ENCODE measurements at places on chromosomes 5 and 9.

- no peaks in the 10 kb centered on the region for H3K27me3 ChIP-seq
- no peak overlapping the region for H3K4me3 ChIP-seq
- no peak overlapping the region for H3K27ac ChIP-seq
- no peak for DNase-seq
Measured at GRCh38 chr9:136412962-136413361, 2.5 kb downstream of the PMPCA start.

GRCh38 chr5:18607570-18607969 is 973.3 kb downstream of the TAF11L14 start:
- no peak overlapping the region for H3K27ac ChIP-seq
- H3K4me3 ChIP-seq, result no peak overlapping the region
- H3K4me1 ChIP-seq, result no peaks in the 10 kb centered on the region
- no peak for DNase-seq
- H3K36me3 ChIP-seq, result no peaks in the 10 kb centered on the region

GRCh38 chr9:93903886-93904648 is 51.1 kb downstream of the BARX1 start:
- H3K27ac ChIP-seq, result no peak overlapping the region
- no peaks in the 10 kb centered on the region for H3K4me1 ChIP-seq
- no peak overlapping the region for H3K4me3 ChIP-seq
- DNase-seq, result no peak

- no peak for DNase-seq
- no peak overlapping the region for H3K4me3 ChIP-seq
- no peak overlapping the region for H3K27ac ChIP-seq
- no peaks in the 10 kb centered on the region for H3K27me3 ChIP-seq
- peaks cover 65% of the 10 kb centered on the region for H3K36me3 ChIP-seq
Measured at GRCh38 chr9:121779381-121780117, 128.1 kb downstream of the DAB2IP start.

GRCh38 chr9:13731637-13732036 is 452.1 kb upstream of the MPDZ start:
- no peaks in the 10 kb centered on the region for H3K27me3 ChIP-seq
- no peaks in the 10 kb centered on the region for H3K36me3 ChIP-seq
- no peak for DNase-seq
- no peak overlapping the region for H3K4me3 ChIP-seq
- H3K27ac ChIP-seq, result no peak overlapping the region

GRCh38 chr9:136230365-136230764 is 15.2 kb downstream of the QSOX2 start:
- H3K27ac ChIP-seq, result no peak overlapping the region
- H3K27me3 ChIP-seq, result no peaks in the 10 kb centered on the region
- no peak overlapping the region for H3K4me3 ChIP-seq
- H3K4me1 ChIP-seq, result no peaks in the 10 kb centered on the region
- no peaks in the 10 kb centered on the region for H3K36me3 ChIP-seq
- DNase-seq, result no peak

- H3K36me3 ChIP-seq, result no peaks in the 10 kb centered on the region
- peaks cover 9% of the 10 kb centered on the region for H3K4me1 ChIP-seq
- peak; percentile 39 for DNase-seq
- H3K27ac ChIP-seq, result no peak overlapping the region
- H3K4me3 ChIP-seq, result no peak overlapping the region
- H3K27me3 ChIP-seq, result no peaks in the 10 kb centered on the region
Measured at GRCh38 chr5:147887930-147888329, 9.4 kb downstream of the SCGB3A2 start.

DNA sequence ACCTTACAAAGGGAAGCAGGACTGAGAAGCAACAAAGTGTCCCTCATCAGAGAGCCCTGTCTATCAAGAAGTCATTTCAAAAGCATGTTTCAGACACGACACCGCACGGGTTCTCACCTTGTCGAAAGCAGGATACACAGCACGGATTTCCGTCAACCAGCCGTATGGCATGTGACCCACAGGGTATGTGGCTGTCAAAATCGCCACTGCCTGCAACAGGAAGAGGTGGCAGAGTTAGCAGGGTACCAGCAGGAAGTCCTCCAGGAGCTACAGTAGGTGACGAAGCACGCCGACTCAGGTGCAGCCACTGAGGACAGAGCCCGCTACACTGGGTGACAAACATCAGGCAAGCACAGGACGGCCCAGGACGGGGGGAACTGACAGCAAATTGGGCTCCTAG is 81.2 kb downstream of the OTULIN start:
- no peaks in the 10 kb centered on the region for H3K27me3 ChIP-seq
- peaks cover 2% of the 10 kb centered on the region for H3K4me1 ChIP-seq
- no peak overlapping the region for H3K27ac ChIP-seq
- no peak for DNase-seq

- no peak overlapping the region for H3K27ac ChIP-seq
- H3K27me3 ChIP-seq, result no peaks in the 10 kb centered on the region
- no peak for DNase-seq
- H3K4me1 ChIP-seq, result no peaks in the 10 kb centered on the region
Measured at GRCh38 chr9:126822278-126822677, 17.4 kb downstream of the ZBTB43 start.

DNA sequence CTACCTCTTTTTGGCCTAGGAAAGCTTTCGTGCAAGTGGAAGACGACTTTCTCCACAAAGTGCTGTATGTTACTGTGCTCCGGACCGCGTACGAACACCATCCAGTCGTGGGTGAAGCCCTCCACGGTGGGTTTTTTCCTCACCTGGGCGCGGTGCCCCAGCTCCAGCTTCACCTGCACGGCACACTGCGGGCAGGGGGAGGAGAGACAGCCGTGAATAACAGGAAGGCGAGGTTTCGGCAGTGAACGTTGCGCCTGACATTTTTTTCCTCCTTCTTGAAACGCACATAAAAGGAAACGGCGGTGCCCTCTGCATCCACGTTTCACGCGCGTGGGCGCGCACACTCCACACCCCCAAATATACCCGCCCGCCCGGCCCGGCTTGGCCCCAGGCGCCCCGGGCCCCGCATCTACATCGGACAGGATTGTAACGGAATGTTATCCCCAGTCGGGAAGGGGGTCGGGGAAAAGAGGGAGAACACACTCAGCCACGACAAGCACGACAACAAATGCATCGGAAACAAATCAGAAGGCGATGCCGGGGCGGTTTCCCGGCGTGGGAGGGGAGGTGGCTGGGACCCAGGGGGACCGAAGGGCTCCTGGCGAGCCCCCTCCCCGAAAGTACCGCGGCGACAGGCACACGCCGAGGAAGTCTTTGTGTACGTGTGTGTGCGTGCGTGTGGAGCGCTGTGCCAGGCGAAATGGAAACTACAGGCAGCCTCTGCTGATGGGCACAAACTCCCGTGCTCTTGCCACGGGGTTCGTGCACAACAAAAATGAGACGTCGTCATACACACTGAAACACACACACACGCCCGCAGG is 1.4 kb downstream of the MLLT3 start:
- peak overlapping the region; percentile 91 for H3K4me3 ChIP-seq
- peaks cover 16% of the 10 kb centered on the region for H3K27me3 ChIP-seq
- H3K4me1 ChIP-seq, result peaks cover 6% of the 10 kb centered on the region
- no peaks in the 10 kb centered on the region for H3K36me3 ChIP-seq
- no peak for DNase-seq
- no peak overlapping the region for H3K27ac ChIP-seq

GRCh38 chr9:6405371-6405770 is 7.6 kb upstream of the UHRF2 start:
- H3K4me3 ChIP-seq, result no peak overlapping the region
- H3K36me3 ChIP-seq, result no peaks in the 10 kb centered on the region
- DNase-seq, result no peak

DNA sequence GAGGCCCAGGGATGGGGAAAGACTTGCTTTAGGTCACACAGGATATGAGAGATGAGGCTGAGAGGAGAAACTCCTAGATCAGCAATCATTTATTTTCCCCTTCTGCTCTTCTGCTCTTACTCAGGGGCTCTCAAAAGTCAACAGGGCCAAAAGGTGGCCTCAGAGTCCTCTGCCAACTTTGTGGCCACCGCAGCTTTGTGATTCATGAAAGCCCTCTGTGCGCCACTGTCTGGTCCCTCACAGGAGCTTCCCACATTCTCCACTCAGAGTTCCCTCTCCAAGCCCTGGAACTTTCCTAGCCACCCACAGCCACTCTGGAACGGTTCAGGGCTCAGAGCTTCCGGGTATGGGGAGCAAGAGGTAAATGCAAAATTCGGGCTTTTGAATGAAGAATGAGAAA is 82.4 kb downstream of the COL27A1 start:
- no peak overlapping the region for H3K4me3 ChIP-seq
- H3K27me3 ChIP-seq, result no peaks in the 10 kb centered on the region
- H3K36me3 ChIP-seq, result peaks cover 23% of the 10 kb centered on the region
- no peak for DNase-seq
- H3K27ac ChIP-seq, result no peak overlapping the region

DNA sequence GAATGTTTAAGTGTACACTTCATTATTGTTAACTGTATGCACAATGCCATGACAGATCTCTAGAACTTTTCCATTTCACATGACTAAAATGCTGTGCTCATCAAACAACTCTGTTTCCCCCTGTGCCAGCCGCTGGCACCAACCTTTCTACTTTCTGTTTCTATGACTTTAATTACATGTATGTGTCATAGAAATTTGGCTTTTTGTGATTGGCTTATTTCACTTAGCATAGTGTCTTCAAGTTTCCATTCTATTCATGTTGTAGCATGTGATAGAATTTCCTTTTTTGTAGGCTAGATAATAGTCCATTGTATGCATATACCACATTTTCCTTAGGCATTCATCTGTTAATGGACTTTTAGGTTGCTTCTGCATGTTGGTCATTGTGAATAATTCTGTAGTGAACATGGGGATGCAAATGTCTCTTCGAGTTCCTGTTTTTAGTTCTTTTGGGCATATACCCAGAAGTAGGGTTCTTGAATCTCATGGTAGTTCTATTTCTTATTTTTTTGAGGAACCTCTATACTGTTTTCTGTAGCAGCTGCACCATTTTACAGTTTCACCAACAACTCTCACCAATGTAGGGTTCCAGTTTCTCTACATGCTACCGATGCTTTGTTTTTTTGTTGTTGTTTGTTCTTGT is 184.4 kb upstream of the DMRT1 start:
- no peak overlapping the region for H3K27ac ChIP-seq
- no peak overlapping the region for H3K4me3 ChIP-seq
- no peaks in the 10 kb centered on the region for H3K36me3 ChIP-seq
- DNase-seq, result no peak

GRCh38 chr9:114240216-114240615 is 82.7 kb upstream of the ORM1 start:
- H3K27ac ChIP-seq, result no peak overlapping the region
- H3K36me3 ChIP-seq, result peaks cover 31% of the 10 kb centered on the region
- DNase-seq, result no peak
- H3K4me3 ChIP-seq, result no peak overlapping the region
- H3K27me3 ChIP-seq, result no peaks in the 10 kb centered on the region
- peaks cover 8% of the 10 kb centered on the region for H3K4me1 ChIP-seq

GRCh38 chr9:89419978-89420394 is 77.9 kb downstream of the SEMA4D start:
- peaks cover 7% of the 10 kb centered on the region for H3K4me1 ChIP-seq
- no peaks in the 10 kb centered on the region for H3K27me3 ChIP-seq
- H3K27ac ChIP-seq, result no peak overlapping the region
- no peak for DNase-seq
- H3K4me3 ChIP-seq, result no peak overlapping the region
- H3K36me3 ChIP-seq, result no peaks in the 10 kb centered on the region

- no peak overlapping the region for H3K27ac ChIP-seq
- H3K27me3 ChIP-seq, result no peaks in the 10 kb centered on the region
- no peak overlapping the region for H3K4me3 ChIP-seq
- peaks cover 6% of the 10 kb centered on the region for H3K36me3 ChIP-seq
- no peak for DNase-seq
Measured at GRCh38 chr5:179194201-179194910, 134.2 kb downstream of the ZNF354C start.

DNA sequence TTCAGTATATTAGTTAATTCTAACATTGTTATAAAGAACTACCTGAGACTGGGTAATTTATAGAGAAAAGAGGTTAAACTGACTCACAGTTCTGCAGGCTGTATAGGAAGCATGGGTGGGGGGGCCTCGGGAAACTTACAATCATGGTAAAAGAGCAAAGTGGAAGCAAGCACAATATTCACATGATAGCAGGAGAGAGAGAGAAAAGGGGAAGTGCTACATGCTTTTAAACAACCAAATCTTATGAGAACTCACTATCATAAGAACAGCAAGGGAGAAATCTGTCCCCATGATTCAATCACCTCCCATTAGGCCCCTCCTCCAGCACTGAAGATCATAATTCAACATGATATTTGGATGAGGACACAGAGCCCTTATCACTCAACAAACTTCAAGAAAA is 324.9 kb downstream of the ZNF608 start:
- peaks cover 3% of the 10 kb centered on the region for H3K36me3 ChIP-seq
- DNase-seq, result no peak
- no peaks in the 10 kb centered on the region for H3K27me3 ChIP-seq
- no peak overlapping the region for H3K27ac ChIP-seq
- no peak overlapping the region for H3K4me3 ChIP-seq

GRCh38 chr5:111636736-111637135 is 120.3 kb downstream of the NREP start:
- H3K27me3 ChIP-seq, result no peaks in the 10 kb centered on the region
- H3K27ac ChIP-seq, result no peak overlapping the region
- no peak overlapping the region for H3K4me3 ChIP-seq
- no peak for DNase-seq

GRCh38 chr5:145925353-145925752 is 11.0 kb upstream of the SH3RF2 start:
- no peaks in the 10 kb centered on the region for H3K4me1 ChIP-seq
- no peak for DNase-seq
- H3K4me3 ChIP-seq, result no peak overlapping the region
- H3K27me3 ChIP-seq, result no peaks in the 10 kb centered on the region
- H3K36me3 ChIP-seq, result no peaks in the 10 kb centered on the region
- H3K27ac ChIP-seq, result no peak overlapping the region

DNA sequence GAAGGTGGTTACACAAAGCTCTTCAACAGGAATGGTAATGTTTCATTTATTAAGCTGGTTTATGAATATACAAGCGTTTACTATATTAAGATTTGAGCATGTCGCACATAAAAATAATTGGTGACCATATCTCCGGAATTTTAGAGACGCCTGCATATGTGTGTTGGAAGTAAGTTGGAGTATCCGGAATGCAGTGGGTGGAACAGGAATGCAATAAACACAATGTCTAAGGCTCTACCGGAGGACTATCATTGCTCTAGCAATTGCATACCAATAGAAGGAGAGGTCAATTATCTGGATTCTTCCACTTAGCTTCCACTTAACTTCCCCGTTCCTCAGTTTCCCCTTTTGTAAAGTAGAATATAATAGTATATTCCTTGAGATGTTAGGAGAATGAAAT is 1.1 kb upstream of the CEP78 start:
- no peak overlapping the region for H3K27ac ChIP-seq
- H3K4me1 ChIP-seq, result peaks cover 7% of the 10 kb centered on the region

DNA sequence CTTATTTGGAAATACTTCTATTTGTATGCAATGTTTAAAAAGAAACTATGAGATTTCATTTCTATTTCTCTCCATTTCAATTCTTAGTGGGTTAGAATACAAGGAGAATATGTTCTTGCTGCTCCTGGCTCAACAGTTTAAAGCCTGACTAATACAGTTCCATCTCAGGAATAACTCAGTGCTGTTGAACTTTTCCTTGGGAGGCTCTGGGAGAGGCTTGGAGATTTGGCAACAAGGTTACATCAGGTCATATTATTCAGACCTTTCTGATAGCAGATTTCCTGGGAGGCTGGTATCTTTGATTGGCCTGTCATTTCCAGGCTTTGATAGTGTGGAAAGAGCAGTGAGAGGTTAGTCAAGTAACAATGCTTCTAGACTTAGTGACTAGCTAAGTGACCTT is 481.7 kb upstream of the KLF4 start:
- no peaks in the 10 kb centered on the region for H3K36me3 ChIP-seq
- no peak overlapping the region for H3K27ac ChIP-seq
- no peaks in the 10 kb centered on the region for H3K4me1 ChIP-seq
- no peaks in the 10 kb centered on the region for H3K27me3 ChIP-seq
- H3K4me3 ChIP-seq, result no peak overlapping the region
